ENCODE measurements at places on chromosomes 11 and 22.
A peak's percentile ranks its signal among the peaks of the same experiment; 100 is the strongest.

DNA sequence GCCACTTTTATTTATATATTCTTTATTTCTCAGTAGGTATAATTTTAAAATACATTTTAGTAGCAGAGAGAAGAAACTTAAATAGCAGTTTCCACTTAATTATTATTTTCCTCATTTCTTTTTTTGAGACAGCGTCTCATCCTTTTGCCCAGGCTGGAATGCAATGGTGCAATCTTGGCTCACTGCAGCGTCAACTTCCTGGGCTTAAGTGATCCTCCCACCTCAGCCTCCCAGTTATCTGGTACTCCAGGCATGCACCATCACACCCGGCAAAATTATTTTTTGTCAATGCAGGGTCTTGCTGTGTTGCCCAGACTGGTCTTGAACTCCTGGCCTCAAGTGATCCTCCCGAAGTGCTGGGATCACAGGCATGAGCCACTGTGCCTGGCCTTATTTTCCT lies 38.3 kb downstream of the ATG13 start:
- no peak for DNase-seq

DNA sequence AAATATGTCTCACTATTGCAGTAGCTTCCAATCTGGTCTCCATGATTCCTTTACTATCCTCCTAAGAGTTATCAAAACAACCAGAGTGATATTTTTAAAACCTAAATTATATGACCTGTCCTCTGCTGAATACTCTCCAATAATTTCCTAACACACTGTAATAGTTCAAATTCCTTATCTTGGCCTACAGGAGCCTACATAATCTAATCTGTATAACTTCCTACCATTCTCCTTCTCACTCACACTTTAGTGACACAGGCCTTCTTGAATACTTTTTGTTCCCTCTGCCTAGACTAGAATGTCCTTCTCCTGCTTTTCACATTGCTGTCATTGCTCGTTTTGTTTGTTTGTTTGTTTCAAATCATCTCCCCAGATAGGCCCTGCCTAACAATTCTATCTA lies 9.4 kb downstream of the FHIP1B start:
- DNase-seq: no peak

DNA sequence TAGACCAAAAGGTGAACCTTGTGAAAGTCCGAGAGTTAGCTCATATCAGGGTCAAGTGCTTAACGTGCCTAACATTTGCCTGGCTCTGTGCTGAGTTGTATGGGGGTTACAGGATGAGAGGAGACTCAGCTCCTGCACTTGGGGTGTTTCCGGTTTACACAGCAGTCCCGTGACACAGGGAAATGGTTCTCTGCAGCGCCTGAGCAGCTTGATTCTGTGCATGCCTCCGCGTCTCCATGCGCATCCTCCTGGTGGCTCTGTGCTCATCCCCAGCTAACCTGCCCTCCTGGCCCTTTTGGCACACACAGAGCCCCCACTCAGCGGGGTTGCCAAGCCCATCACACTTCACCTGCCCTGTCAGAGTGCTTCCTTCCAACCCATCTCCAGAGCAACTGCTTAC lies 238.3 kb upstream of the TBCEL start:
- no peak for DNase-seq

DNA sequence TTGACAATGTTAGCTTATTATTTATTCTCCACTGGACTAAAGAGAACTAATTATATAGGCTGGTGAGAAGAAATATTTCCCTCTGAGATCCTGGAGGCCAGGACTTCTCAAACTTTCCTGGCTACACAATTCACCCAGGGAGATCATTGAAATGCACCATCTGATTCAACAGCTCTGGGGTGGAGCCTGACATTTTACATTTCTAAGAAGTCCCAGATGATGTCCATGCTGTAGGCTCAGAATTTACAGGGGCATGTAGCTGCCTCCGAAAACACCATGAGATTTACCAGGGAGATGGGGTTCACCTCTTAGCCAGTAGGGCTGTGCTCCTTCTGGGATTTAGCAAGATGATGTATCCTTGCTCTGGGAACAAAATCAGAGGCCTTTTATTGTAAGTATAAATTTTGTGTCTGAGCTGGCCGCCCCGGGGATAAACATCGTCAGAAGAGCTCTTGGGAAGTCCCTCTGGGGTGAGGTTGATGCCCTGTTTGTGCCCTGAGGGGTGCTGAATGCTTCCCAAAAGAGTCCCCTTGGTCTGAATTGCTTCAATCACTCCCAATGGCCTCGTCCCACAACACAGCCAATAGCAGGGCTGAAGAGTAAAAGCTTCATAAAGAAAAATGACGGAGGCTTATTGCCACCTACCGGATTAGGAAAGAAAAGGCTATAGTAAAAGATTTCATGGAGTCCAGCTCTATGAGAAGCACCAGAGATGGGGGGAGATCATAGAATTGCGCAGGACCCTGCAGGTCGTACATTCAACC lies 33.4 kb upstream of the API5 start:
- peak; percentile 26 for DNase-seq

GRCh38 chr22:19880786-19881569 lies 26.3 kb upstream of the GNB1L start:
- DNase-seq: no peak

GRCh38 chr11:132032555-132032954 lies 662.1 kb downstream of the NTM start:
- no peak for DNase-seq

DNA sequence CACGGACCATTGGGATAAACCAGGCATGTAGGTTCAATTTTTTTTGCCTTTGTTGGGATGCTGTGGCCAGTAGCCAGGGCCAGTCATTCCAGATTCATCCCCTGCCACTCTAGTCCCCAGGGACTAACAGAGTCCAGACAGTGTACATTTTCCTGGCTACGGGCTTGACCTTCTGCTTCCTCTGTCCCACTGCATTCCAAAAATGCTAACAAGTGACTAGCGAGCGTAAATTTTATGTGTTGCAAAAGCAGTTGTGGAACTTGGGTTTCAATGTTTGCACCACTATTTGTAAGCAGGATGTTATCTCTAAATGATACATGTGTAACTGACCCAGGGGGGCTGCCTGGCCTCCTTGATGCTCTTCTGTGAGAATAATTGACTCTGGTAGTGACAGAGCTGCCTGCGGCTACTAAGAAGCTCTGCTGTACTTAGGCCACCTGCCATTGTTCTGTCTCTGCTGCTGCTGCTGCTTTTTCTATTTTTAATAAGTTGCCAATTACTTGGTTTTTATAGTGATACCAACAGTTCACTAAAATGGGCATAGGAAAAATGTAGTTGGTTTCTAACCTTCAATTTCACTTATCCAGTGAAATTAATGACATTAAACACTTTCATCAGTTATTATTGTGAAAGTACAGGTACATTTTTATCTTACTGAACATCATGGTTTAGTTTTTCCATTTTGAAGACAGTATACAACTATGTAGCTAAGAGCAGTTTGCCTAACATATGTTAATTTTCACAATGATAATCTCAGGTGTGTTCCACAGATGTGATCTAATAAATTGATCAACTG lies 26.8 kb downstream of the TNRC6B start:
- no peak for DNase-seq

DNA sequence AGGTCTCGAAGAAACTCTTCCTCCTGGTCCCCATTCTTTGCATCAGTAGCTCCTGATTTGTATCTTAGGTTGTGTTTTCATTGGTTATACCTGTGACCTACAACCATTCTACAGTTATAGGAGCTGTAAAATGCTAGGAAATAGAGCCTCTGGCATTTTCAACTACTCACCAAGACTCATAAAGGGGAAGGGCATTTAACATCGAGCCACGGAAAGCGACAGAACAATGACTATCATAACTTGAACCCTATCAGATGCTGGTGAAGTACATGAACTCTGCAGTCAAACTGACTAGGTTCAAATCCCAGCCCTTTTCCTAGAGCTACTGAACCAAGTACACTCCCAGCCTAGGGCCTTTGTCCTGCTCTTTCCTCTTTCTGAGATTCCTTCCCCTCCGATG lies 588.0 kb downstream of the SOX6 start:
- DNase-seq: no peak

DNA sequence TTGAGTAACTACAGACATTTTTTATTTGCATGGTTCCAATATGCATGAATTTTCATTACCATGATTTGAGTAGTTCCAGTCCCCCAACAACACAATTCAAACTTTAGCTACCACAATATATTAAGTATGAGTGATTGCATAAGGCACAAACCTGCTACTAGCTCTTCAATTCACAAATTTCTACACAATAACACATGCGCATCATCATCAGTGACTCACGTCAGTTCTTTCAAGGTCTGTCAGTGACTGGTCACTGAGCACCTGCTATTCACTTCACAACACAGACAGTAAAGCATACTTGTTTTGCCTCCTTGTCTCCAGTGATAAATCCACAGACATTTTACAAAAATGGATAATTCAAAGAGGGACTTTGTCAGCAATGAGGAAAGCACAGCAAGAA lies 435.1 kb upstream of the CCDC90B start:
- DNase-seq: no peak

GRCh38 chr11:68296344-68297051 lies 15.9 kb upstream of the LRP5 start:
- no peak for DNase-seq

DNA sequence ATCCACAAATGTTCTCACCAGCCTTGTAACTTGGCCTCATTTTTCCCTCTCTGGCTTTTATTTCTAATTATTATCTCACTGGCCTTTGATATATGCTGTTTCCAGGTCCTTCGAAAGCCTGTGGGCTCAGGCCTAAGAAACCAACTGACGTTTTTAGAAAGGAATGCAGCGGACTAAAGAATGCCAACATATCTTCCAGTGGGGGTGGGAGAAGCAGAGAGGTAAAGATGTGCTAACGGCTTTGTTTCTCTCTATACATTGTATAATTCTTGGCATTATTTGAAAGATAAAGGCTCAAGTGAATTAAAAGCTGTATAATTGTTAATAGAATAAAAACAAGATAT lies 28.2 kb downstream of the OR6Q1 start:
- DNase-seq: no peak

DNA sequence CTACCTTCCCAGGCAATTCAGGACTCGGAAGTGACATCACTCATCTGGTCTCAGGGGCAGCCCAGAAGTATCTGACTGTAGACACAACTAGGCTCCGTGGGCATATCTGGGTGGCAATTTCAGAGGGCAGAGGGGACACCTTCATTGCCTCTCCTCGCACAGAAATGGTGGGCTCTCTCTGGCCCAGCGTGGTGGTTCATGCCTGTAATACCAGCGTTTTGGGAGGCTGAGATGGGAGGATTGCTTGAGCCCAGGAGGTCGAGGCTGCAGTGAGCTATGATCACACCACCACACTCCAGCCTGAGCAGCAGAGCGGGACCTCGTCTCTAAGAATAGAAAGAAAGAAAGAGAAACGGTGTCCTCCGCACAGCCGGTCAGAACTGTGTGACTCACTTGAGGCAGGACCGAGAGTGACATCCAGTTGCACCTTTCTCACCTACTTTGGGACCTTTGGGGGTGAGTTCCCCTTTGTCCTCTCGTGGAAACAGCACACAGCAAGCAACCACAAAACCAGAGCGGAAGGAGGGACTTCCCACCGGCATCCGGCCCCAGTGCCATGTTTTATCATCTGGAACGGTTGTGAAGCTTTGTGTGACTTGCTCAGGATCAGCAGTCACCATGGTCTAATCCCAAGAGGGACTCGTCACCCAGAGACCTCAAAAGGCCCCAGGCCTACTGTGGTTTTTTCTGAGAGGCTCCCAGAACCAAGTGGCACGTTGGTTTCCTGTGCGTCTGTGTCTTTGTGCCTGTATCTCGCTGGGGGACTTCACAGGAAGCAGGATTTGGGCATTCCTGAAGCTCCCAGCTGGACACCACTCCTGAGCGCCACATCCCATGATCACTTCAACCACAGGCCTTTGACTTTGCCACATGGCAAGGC lies 38.4 kb upstream of the EMID1 start:
- DNase-seq: peak; percentile 99

GRCh38 chr11:47705721-47706120 lies 9.4 kb downstream of the AGBL2 start:
- no peak for DNase-seq

DNA sequence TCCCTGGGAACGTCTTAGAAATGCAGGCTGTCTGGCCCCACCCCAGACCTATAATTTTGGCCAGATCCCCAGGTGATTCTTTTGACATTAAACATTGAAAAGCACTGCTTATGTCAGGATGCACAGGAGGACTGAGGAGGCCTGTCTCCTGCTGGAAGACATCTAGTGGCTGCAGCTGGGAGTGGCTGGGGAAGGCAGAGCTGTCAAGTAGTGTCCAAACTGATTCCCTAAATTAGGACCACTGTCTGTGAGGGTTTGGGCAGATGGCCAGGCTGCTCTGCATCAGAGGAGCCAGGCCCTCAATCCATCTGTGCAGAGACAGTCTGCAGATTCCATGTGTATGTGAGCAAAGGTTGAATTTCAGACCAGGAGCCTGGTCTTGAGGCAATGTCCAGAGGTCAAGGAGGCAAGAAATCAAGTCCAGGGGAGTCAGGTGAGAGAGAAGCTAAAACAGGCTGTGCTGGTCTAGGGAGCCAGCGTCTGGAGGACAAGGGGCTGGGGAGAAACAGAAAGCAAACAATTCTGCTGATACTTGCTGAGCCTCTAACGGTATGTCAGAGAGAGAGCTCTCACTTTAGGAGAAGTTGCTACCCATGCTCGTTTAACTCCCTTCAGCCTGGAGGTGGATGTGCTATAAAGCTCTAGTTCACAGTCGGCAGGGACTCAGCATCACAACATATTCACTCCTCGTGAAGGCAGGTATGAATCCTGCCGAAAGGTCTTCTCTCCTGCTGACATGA lies 15.3 kb upstream of the SYTL2 start:
- peak; percentile 19 for DNase-seq

DNA sequence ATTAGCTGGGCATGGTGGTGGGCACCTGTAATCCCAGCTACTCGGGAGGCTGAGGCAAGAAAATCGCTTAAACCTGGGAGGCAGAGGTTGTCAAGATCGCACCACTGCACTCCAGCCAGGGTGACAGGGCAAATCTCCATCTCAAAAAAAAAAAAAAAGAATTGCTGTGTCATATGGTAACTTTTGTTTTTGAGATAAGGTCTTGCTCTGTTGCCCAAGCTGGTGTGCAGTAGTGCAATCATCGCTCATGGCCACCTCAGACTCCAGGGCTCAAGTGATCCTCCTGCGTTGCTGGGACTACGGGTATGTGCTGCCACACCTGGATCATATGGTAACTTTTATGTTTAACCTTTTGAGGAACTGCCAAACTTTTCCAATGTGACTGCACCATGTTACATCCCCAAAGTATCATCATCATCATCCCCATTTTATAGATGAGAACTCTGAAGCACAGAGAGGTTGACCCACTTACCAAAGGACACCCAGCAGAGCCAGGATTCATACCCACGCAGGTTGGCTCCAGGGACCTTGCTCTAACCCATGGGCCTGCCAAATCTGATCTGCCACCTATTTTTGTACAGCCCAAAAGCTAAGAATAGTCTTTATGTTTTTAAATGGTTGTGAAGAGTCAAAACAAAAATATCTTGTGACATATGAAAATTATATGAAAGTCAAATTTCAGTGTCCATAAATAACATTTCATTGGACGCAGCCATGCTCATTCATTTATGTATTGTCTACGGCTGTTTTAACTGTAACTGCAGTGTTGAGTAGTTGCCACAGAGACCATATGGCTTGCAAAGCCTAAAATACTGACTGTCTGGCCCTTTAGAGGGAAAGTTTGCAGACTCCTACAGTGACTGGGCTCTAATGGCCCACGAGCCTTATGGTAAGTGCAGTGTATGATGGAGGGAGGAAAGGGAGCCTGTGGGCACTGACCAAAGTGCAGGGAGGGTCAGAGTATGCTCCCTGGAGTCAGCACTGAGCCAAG lies 45.3 kb downstream of the GDPD5 start:
- peak; percentile 42 for DNase-seq

Data from GM12865 (cell line).